ENCODE measurements at places on chromosomes 6 and 20.
A peak's percentile ranks its signal among the peaks of the same experiment; 100 is the strongest.

DNA sequence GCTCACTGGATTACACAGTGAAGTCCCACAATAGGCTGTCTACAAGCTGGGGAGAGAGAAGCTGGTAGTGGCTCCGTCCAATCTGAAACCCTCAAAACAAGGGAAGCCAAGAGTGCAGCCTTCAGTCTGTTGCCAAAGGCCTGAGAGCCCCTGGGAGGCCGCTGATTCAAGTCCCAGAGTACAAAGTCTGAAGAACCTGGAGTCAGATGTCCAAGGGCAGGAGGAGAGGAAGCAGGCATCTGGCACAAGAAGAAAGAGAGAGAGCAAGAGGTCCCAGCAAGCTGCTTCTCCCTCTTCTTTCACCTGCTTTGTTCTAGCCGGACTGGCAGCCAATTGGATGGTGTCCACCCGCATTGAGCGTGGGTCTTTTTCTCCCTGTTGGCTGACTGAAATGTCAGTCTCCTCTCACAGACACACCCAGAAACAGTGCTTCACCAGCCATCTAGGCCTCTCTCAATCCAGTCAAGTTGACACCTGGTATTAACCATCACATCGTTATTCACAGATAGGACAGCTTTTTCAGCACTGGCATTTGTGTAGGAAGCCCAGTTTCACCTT, 51.2 kb downstream of the CRYBG1 start:
- DNase-seq = no peak

DNA sequence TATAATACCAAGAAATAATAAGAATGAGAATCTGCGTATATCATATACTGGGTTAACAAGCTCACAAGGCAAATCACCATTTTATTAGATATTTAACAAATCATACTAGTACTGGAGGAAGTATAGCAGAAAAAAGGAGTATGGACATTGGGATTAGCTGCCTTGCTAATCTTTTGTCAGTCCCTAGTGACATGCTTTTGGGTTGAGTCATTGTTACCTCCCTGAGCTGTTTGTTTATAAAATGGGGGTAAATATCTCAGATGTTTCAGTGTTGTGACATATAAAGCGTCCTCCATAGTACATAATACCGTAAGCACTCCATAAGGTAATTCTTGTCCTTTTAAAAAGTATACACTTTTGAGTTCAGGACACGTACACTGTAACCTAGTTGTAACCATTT, 107.0 kb downstream of the ESR1 start:
- no peak for DNase-seq

DNA sequence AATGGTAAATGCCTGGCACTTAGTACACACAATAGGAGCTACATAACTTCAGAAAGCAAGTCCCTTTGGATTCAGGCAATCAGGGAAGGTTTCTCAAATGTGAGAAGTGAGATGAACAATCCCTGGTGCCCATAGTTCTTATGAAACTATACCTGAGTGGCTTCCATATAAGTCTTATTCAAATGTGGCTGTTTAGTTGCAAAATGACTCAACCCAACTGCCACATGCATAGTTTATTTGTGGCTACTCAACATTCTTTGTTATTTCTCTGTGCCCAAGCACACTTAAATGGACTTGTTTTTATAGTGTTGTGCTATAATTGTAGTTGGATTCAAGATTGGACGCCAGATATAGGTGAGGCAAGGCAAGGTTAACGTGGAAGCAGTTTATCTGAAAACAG, 93.7 kb upstream of the ATXN1 start:
- no peak for DNase-seq

DNA sequence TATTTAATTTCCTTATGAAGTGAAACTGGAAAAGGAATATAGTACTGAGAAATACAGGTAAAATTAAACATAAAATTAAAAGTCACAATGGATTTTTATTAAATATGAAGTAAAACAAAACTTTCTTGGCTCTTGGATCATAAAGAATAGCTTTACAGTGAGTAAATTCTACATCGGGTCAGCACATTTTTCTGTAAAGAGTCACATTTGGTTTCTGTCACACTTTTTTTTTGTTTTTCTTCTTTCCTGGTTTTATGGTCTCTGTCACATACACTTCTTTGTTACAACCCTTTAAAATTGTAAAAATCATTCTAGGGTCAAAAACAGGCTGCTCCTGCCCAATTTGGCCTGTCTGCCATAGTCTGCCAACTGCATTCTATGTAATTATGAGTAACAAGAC, 254.4 kb upstream of the POU3F2 start:
- DNase-seq = no peak

DNA sequence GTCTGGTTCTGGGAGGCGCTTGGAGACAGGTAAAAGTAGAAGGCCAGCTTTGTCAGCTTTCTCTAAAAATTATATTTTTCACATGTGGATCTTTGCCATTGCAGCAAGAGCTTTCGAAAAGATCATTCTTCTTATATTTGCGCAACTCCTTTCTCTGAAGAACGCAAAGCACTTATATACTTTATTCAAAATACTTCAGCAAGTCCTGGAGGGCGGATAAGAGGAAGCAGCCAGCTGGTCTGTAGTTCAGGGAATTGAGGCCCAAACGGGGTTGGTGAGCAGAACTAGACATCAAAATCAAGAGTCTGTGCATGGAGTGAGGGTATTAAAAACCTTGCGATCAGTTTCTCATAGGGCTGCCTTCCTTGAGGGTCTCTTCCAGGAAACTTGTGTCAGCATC, 182.3 kb downstream of the DTNBP1 start:
- DNase-seq = no peak

- no peak for DNase-seq
Measured at GRCh38 chr6:134472046-134472445, 154.1 kb upstream of the SGK1 start.

DNA sequence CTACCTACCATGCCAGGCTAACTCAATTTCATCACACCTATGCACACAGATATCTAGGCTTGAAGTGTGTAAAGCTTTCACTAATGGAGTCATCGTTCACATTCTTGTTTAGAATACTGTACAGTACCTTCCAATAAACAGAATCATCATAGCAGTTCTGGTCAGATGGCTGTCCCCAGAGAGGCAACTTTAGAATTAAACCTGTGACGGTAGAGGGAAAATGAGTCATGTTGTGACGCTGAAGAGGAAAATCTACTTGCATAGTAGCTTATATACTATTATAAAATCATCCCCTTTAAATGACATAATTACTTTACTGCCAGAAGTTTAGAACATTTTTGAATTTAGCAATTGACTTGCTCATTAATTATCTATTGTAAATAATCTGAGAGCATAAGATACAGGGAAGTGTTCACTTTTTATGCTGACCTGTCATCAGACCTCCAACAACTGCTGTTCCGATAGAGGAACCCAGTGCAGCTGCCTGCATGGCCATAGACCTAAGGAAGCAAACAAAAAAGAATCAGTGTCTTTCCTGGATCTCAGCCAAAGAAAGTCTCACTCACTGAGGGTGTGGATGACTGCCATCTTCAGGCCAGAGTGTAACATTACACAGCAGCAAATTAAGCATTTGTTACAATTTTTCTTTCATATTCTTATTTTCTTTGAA, 29.8 kb downstream of the RHAG start:
- peak; percentile 36 for DNase-seq
